CD4-positive, CD25-positive, alpha-beta regulatory T cell (primary cell): ENCODE measurements at places on chromosomes 2 and 18.

- no peak for DNase-seq
Observed at GRCh38 chr18:6444466-6445228, 29.9 kb upstream of the L3MBTL4 start.

DNA sequence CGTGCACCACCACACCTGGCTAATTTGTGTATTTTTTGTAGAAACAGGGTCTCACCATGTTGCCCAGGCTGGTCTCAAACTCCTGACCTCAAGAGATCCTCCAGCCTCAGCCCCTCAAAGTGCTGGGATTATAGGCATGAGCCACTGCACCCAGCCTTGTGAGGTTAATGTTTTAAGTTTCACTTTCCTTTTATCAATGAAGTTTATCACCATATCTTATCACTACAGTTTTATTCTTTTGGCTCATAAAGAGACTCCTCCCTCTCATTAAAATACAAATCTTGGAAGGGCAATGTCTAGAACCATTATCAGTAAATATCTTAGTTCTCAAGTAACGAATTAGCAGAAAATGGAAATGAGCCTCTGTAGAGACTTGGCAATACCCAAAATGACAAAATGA lies 173.8 kb downstream of the BCL11A start:
- DNase-seq: no peak

DNA sequence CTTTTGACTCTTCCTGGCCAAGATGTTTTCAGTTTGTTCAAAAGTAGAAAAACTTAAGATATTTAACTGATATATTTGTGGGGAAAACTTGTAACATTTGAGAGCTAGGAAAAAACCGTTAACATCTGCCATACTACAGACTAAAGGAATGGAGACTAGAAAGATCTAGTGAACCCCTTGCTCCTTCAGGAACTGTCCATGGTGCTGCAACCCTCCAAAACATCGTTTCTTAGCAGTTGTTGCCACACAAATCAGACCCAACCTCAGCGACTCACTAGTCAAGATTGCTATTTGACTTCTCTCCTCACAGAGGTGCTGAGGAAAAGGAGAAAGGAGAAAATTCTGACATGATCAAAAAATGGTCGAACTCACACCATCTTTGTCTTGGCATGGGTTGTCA lies 393.8 kb upstream of the LYPD1 start:
- no peak for DNase-seq

GRCh38 chr2:159795841-159796690 lies 1.9 kb downstream of the CD302 start:
- DNase-seq: no peak

DNA sequence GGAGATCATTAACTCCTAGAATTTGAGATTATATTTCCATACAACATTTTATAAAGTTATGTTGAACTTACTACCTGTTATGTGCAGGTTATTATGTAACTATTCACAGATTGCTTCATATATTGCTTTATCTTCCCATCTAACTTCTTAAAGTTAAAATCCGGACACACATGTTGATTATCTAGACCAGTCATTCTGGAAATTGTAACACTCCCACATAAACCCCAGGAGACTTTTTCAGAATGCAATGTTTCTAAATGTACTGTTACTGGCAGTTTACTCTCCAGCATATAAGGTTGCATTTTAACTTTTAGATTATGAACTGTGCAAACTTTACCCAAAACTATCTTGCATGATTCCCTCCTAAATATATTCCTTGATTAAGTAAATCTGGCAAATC lies 70.5 kb upstream of the FAM117B start:
- DNase-seq: no peak

DNA sequence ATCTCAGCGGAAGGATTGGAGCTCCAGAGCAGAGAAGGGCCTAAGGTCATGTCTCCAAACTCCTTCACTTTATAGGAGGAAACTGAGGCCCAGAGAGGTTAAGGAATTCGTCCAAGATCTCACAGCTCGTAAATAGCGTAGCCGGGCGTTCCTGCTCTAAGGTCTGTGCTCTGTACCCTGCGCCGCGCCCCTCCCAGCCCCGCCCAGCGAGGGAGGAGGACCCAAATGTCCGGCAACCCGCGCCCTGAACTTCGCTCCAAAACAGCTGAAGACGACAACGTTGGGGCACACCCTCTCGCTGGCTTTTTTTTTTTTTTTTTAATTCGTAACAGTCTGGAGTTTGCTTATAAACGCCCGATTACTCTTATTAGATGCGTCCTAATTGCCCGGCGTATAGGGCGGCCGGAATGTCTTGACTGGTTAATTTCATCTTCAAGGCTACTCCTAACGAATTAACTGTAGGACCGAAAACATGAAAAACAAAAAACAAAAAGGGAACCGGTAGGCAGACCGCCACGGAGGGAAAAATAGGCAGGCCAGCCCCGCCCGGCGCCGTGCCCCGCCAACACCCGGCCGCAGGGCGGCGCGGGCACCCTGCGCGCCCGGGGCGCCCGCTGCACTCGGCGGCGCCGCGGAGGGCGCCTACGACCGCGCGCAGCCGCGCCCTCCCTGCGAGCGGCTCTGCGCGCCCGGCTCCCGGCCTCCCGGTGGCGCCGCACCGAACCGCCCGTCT lies 928 bp upstream of the FOSL2 start:
- DNase-seq: peak; percentile 91

GRCh38 chr2:65870826-65871225 lies 438.4 kb upstream of the SPRED2 start:
- DNase-seq: no peak

DNA sequence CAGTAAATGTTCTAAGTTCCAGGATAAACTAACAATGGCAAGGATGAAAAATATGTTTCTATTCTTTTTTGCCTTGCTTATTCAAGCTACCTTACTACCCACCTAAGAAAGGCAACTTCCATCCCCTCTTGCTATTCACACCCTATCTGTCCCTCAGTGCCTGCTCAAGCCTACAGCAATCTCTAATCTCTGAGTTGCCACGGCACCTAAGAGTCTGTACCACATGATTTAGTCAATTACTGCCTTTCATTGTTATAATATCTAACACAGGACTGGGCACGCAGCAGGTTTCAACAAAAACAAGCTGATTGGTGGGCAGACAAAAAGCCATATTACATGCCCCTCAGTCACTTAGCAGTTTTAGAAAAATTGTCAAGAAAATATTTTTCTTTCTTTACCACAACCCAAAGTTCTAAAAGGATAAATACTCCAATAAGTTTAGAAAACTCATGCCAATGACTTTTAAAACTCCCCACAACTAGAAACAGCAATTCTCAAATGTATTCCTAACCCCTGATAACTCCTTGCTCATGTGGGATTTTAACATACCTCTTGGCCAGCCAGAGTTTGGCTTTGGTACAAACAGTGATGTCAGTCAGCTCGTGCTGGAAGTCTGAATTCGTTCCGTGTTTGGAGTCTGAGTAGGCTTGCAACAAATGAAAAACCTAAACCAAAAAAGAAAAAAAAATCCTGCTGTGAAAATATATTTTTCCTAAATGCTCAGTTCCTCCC lies 117.3 kb upstream of the ZFP36L2 start:
- no peak for DNase-seq

GRCh38 chr2:25400169-25400568 lies 58.4 kb upstream of the DNMT3A start:
- no peak for DNase-seq

DNA sequence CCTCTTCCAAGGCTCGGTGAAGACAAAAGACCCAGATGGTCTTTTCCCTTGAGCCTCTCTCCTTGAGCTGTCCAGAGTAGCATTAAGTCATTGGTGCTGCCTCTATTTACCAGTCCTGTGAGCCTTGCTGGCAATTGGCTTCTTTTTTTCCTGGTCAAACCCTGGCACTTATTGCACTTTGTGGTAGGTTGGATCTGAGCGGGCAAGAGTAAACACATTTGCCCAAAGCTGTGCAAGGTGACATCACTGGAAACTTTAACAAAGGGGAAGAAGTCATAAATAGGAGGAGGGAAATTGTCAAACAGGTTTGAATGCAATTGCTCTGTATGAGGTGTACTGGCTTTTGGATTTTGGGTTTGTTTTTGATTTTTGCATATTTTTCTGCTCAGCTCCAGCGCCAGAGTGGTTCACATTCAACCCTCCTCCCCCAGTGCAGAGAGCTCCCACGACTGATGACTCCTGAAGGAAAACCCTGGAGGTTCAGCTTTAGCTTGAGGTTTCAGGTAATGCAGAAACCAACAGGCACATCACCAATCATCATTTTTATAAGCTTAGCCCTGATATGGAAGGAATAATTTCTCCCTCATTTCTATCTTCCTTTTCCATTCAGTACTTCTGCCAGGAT lies 8.3 kb downstream of the KCNE4 start:
- no peak for DNase-seq

- no peak for DNase-seq
Observed at GRCh38 chr2:36413218-36413617, 57.6 kb downstream of the CRIM1 start.

DNA sequence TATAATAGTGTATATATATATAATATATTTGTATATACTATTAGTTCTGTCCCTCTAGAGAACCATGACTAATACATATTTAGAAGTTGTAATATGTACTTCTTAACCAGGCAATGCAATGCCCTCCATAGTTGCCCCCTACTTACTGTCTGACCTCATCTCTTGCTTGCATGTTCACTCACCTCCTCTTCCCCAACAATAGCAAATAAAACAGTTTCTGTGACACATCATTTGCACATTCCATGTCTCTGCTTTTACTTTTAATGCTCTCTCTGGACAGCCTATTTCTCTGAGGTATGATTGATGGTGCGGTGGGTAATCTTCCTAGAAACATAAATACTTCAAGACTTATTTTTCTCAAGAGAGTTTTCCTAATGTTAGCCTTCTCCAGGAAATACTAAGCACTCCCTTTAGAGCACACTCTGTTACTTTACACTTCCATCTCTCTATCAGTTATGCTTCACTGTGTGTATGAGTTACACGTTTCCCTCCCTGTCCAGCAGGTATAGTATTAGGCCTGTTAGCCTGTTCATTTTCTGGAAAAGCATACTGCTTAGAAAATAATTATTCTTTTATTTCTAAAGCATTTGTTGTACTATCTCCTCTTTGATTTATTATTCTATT lies 295.6 kb upstream of the LRATD1 start:
- DNase-seq: no peak

GRCh38 chr2:67955748-67956603 lies 106.8 kb downstream of the C1D start:
- no peak for DNase-seq

GRCh38 chr2:120875431-120875830 lies 139.8 kb downstream of the GLI2 start:
- DNase-seq: no peak

GRCh38 chr18:45976566-45976965 lies 9.4 kb upstream of the EPG5 start:
- DNase-seq: no peak

DNA sequence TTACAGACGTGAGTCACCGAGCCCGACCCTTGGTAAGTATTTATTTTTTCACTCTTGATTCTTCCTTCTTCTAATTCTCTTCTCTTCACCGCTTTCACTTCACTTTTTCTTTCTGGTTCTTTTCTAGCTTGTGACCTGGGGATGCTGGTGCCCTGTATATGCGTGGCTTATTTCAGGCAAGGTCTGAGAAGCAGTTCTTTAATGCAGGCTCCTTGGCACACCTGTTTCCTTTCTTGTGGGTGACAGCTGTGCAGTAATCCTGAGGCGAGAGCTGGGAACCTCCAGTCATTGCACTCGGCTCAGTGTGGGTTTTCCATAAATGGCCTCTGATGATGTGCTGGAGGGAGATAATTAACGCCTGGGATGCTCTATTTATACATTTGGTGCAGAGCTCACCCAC lies 193.8 kb downstream of the TSN start:
- no peak for DNase-seq

GRCh38 chr2:35081001-35081621 lies 1274.5 kb upstream of the CRIM1 start:
- DNase-seq: no peak

DNA sequence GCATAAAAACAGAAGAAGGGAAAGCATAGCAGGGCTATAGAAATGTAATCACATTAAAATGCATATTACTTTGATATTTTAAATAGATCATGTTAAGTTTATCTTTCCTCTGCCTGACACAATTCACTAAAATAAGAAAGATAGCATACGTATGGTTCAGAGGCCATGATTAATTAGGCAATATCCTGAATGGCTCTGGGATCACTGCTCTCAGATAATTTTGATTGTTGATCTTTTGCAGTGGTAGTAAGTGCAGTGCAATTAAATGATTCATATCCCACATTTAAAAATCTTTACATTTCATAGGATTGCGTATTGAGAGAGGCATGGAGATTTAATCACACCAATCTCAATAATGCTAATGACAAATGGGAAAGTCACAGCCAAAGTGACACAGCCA lies 1040.7 kb downstream of the SOCS6 start:
- no peak for DNase-seq

GRCh38 chr2:209125291-209125690 lies 298.6 kb upstream of the MAP2 start:
- DNase-seq: no peak

DNA sequence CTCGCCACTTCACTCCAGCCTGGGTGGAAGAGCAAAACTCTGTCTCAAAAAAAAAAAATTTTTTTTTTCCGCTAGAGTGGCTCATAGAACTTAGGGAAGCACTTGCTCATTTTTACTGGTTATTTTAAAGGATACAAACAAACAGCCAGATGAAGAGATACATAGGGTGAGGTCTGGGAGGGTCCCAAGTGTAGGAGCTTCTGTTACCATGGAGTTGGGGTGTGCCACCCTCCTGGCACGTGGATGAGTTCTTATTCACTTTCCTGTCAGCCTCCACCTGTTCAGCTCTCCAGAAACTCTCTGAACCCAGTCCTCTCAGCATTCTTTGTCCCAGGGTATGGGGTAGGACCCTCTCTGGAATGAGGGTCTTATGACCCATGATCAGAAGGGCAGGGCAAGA lies 4.9 kb upstream of the MAT2A start:
- DNase-seq: no peak

DNA sequence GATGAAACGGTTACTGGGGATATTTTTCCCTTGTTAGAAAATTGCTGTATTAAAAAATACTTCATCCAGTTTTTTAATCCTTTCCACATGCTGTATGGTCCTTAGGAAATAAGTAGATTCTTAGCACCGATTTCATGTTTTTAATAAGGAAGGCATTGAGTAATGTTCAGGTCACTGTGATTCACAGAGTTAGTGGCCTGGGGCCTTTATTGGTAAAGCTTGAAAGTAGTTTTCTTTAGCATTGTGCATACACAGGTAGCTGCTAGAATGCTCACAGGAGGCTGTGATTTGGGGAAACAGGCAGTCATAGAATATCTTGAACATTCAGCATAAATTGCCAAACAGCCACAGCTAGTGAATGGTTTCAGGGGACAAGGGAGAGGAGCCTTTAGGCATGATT lies 79.8 kb downstream of the XRCC5 start:
- no peak for DNase-seq

DNA sequence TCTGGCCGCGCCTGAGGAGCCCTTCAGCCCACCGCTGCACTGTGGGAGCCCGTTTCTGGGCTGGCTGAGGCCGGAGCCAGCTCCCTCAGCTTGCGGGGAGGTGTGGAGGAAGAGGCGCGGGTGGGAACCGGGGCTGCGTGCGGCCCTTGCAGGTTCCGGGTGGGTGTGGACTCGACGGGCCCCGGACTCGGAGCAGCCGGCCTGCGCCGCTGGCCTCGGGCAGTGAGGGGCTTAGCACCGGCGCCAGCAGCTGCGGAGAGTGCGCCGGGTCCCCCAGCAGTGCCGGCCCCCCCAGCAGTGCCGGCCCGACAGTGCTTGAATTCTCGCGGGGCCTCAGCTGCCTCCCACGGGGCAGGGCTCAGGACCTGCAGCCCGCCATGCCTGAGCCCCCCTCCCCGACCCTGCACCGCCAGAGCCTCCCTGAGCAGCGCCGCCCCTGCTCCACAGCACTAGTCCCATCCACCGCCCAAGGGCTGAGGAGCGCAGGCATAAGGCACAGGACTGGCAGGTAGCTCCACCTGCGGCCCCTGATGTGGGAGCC lies 534.2 kb downstream of the ZNF804A start:
- DNase-seq: no peak
